ENCODE measurements at places on chromosomes 12 and 14. TPM values are rescaled to one million over a fixed set of nuclear protein-coding genes. Genes with fewer than 3 reads are reported as not detected.

DNA sequence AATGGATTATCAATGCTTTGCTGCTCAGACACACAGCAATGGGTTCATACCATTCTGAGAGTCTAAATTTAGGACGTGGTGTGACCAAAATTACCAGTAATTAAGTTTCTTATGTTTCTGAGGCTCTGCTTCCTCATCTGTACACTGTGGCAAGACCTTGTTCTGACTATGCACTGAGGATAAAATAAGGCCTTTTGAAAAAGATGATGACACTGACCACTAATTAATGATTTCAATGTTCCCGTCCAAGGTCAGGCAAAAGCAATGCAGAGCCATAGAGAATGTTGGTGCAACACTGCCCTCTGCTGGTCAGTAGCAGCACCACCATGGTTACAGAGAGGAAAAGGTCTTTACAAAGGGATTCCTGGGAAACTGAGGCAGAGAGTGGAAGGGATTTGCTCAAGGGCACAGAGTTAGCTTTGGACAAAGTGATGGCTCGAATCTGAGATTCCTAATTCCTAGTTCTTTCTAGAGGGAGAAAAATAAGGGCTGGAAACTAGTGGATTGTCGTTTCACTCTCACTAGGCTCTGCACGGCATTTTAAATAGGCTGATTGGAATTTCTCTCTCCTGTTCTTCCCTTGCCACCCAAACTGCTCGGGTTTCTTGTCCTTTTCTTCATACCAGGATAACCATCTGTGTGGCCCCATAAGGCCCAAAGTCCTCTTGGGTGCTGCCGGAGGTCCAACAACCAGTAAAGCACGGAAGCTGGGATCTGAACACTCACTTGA is 22.3 kb upstream of the P2RX7 start:
- H3K27me3 ChIP-seq: peaks cover 2% of the 10 kb centered on the region
- no peak overlapping the region for H3K4me3 ChIP-seq
- peak overlapping the region; percentile 51 for H3K27ac ChIP-seq
- peak; percentile 54 for DNase-seq
- peaks cover 6% of the 10 kb centered on the region for H3K4me1 ChIP-seq

GRCh38 chr14:79077096-79077495 is 906.9 kb downstream of the NRXN3 start:
- H3K4me1 ChIP-seq: no peaks in the 10 kb centered on the region
- no peaks in the 10 kb centered on the region for H3K27me3 ChIP-seq
- H3K4me3 ChIP-seq: no peak overlapping the region
- DNase-seq: no peak
- no peaks in the 10 kb centered on the region for H3K36me3 ChIP-seq

- H3K4me1 ChIP-seq: no peaks in the 10 kb centered on the region
- no peak overlapping the region for H3K27ac ChIP-seq
- no peaks in the 10 kb centered on the region for H3K36me3 ChIP-seq
- DNase-seq: no peak
Measured at GRCh38 chr14:42057111-42057510, 450.4 kb downstream of the LRFN5 start.

DNA sequence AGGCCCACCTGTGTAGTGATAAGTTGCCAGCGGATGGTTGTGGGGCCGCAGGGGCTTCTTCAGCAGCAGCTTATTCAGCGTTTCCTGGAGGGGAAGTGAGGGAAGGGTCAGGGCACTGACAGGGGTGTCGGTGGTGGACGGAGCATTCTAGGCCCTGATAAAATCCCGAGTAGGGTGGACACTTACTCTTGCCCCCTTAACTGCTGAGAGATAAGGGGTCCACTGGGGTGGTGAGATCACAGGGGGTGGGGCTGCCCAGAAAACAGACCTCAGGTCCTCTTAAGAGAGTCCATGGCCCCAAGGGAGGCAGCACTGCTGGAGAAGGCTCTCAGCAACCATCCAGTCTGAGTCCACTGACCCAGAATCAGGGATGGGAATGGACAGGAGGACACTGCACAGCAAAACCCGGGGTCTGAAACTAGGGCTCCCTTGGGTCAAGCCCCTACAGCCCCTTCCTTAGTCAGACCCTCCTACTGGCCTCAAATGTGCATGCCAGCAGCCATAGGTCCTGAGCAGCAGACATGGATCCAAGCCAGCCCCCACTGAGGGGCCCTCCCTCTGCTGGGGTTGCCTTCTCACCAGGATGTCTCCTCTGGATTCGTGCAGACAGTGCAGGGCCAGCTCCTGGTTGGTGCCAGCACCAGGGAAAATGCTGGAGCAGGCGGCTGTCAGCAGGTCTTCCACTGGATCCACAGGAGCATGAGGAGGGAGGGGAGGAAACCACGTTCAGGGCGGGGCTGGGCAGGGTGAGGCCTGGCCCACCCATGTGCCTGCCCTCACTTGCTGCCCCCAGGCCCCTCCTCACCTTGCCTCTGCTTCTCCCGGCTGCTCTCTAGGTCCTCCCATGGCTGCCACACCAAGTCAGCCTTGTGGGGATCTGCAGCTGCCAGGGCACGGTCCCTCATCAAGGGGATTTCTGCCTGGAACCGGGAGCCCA is 12.1 kb upstream of the PNMA1 start:
- no peak overlapping the region for H3K4me3 ChIP-seq
- peaks cover 48% of the 10 kb centered on the region for H3K36me3 ChIP-seq
- H3K4me1 ChIP-seq: peaks cover 11% of the 10 kb centered on the region
- no peak for DNase-seq

DNA sequence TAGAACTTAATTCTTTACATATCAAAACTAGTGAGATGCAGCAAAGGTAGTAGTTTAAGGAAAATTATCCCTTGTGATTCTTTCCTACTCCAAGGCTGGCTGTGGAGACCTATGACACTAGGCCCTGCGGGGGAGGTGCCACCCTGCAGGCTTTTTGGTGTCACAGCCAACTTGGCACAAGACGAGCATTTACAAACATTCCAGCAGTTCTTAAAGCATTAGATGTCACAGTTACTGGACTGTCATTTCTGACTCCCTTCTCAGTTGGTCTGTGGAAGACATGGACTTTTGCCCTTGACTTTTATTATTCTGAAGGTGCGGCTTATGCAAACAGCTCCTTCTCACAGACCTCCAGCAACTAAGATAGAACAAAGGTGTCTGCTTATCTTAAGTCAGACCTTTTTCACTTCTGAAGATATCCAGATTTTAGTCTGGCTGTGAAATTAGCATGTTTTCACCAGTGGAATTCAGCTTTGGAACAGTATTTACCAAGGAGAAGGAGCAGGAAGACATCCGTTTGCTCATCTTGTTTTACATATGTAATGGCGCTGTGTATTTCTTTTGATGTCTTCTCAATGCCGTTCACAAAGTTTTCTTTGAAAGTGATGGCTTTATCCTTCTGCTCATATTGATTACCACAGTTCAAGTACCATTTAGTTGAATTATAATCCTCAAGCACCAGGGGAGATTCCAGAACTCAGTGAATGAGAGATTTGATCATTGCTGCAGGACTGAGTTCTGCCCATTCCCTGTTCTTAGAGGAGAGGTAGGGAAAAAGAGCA is 17.9 kb downstream of the SRGAP1 start:
- DNase-seq: no peak
- no peak overlapping the region for H3K4me3 ChIP-seq
- H3K27me3 ChIP-seq: no peaks in the 10 kb centered on the region
- no peaks in the 10 kb centered on the region for H3K4me1 ChIP-seq
- H3K36me3 ChIP-seq: no peaks in the 10 kb centered on the region
- no peak overlapping the region for H3K27ac ChIP-seq

DNA sequence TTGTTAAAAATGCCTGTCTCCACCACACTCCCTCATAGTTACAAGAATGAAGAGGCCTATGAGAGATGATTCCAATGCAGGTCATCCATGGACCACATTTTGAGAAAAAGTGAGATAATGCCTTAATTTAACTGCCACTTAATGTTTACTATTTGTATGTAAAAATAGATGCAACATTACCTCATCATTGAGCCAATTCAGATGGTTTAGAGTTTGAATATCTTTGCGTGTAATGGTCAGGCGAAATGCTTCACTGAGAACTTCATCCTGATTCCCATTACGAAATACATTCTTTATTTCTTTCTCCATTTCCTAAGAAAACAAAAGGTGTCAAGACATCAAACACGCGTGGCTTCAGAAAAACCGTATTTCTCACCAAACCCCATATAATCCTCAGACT is 42.3 kb downstream of the SENP1 start:
- H3K27ac ChIP-seq: no peak overlapping the region
- no peaks in the 10 kb centered on the region for H3K4me1 ChIP-seq
- no peaks in the 10 kb centered on the region for H3K27me3 ChIP-seq

- H3K27ac ChIP-seq: no peak overlapping the region
- no peak overlapping the region for H3K4me3 ChIP-seq
- no peak for DNase-seq
- peaks cover 6% of the 10 kb centered on the region for H3K36me3 ChIP-seq
- peaks cover 9% of the 10 kb centered on the region for H3K4me1 ChIP-seq
Measured at GRCh38 chr12:67599691-67600090, 48.9 kb upstream of the DYRK2 start.

DNA sequence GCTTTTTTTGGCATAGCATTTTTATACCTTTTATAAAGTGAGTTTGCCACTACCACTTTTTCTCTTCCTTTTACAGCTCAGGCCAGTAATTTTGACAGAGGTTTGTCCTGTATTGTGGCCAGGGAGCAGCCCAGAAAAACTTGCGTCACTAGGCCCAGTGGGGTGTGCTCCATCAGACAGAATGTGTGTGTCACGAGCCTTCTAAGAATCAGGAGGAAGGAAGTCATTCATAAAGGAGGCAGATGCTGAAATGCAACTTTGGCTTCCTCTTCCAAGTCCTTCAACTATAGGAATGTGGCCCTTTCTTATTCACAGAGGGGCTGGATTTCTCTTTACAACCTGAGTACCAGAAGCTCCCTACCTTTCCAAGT is 10.1 kb upstream of the RAB35 start:
- H3K4me3 ChIP-seq: no peak overlapping the region
- H3K4me1 ChIP-seq: peaks cover 8% of the 10 kb centered on the region
- H3K27ac ChIP-seq: peak overlapping the region; percentile 5
- no peak for DNase-seq
- no peaks in the 10 kb centered on the region for H3K27me3 ChIP-seq

GRCh38 chr14:101226265-101226602 is 322.7 kb upstream of the RTL1 start:
- H3K4me1 ChIP-seq: no peaks in the 10 kb centered on the region
- no peak overlapping the region for H3K4me3 ChIP-seq
- peaks cover 3% of the 10 kb centered on the region for H3K27me3 ChIP-seq
- no peak overlapping the region for H3K27ac ChIP-seq

- no peak for DNase-seq
- H3K4me3 ChIP-seq: peak overlapping the region; percentile 26
- H3K27ac ChIP-seq: peak overlapping the region; percentile 72
- no peaks in the 10 kb centered on the region for H3K27me3 ChIP-seq
- peaks cover 30% of the 10 kb centered on the region for H3K4me1 ChIP-seq
Measured at GRCh38 chr14:56210571-56210970, 92.4 kb downstream of the PELI2 start.

DNA sequence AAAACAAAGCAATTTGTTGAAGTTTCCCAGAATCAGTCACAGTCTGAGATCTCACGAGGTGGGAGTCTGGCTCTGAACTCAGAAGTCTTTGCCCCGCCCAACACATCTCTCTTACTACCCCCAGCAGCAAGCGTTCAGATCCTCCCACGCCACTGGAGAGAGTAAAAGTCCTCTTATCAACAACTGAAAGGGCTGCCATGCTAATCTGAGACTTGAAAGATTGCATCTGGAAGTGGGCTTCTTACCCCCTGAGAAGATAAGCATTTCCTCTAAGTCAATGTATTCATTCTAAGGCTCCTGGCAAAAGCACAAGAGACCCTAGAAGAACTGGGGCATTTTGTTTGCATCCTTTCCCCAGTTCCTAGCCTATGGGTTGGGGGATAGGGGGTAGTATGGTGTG is 34.1 kb upstream of the STON2 start:
- no peak for DNase-seq
- H3K4me3 ChIP-seq: peak overlapping the region; percentile 50
- peaks cover 24% of the 10 kb centered on the region for H3K27me3 ChIP-seq
- no peak overlapping the region for H3K27ac ChIP-seq
- H3K36me3 ChIP-seq: no peaks in the 10 kb centered on the region

GRCh38 chr12:32756476-32757066 is 874 bp upstream of the YARS2 start:
- no peak for DNase-seq
- no peaks in the 10 kb centered on the region for H3K27me3 ChIP-seq
- H3K27ac ChIP-seq: peak overlapping the region; percentile 94
- H3K4me3 ChIP-seq: peak overlapping the region; percentile 87
- H3K4me1 ChIP-seq: peaks cover 36% of the 10 kb centered on the region
- peaks cover 3% of the 10 kb centered on the region for H3K36me3 ChIP-seq

DNA sequence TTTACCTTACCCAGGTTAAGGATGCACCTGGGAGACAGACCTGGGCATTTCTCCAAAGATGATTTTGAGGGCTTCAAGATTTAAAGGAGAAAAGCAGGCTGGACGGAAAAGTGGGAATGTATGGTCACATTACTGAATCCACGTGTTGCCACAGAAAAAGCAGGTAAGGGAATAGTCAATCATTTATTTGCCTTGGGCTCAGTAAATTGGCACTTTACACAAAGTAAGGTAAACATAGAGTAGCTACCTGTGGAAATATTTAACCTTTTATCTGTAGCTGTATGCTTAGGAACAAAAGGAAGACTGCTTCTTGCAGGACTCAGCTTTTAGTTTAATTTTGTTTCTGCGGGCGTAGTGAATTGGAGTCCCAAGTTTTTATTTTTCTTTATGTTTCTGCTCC is 153.3 kb downstream of the SLCO1B3 start:
- no peak for DNase-seq
- H3K4me3 ChIP-seq: no peak overlapping the region
- no peaks in the 10 kb centered on the region for H3K36me3 ChIP-seq

GRCh38 chr14:22289570-22289969 is 299.5 kb downstream of the DAD1 start:
- H3K36me3 ChIP-seq: no peaks in the 10 kb centered on the region
- DNase-seq: no peak
- peaks cover 13% of the 10 kb centered on the region for H3K27me3 ChIP-seq

DNA sequence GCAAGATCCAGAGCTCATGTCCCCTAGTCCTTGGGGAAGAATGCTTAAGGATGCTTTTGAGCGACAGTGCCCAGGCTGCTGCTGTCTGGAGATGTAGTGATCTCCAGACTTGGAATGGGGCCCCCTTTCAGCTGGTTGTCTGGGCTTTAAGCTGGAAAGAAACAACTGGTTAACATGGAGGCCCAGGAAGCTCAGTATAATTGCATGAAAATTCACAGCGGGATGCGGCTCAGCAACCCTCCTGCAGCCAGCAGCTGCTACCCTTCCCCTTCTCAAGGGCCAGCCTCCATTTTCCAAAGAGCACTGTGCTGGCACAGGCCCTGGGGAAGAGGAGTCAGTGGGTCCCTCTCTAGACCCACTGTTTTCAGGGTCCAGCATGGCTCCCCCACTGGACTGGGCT is 26.3 kb downstream of the RAB35 start:
- H3K4me3 ChIP-seq: no peak overlapping the region
- no peak overlapping the region for H3K27ac ChIP-seq
- no peak for DNase-seq

GRCh38 chr12:124653169-124653931 is 85.9 kb upstream of the NCOR2 start:
- DNase-seq: no peak
- H3K4me1 ChIP-seq: no peaks in the 10 kb centered on the region
- no peak overlapping the region for H3K27ac ChIP-seq
- no peak overlapping the region for H3K4me3 ChIP-seq
- no peaks in the 10 kb centered on the region for H3K36me3 ChIP-seq
- peaks cover 4% of the 10 kb centered on the region for H3K27me3 ChIP-seq

GRCh38 chr14:21059842-21060613 is 2.4 kb downstream of the RNASE8 start:
- no peaks in the 10 kb centered on the region for H3K4me1 ChIP-seq
- H3K27me3 ChIP-seq: peaks cover 2% of the 10 kb centered on the region
- no peaks in the 10 kb centered on the region for H3K36me3 ChIP-seq
- H3K27ac ChIP-seq: no peak overlapping the region

Gene KRT83
- polyA plus RNA-seq: not detected

Gene NELL2
- polyA plus RNA-seq: 9.3 TPM

Gene TUNAR
- polyA plus RNA-seq: not detected

Gene ADGRD1
- not detected for polyA plus RNA-seq

Gene ABHD4
- 30.8 TPM for polyA plus RNA-seq

Gene TSHR
- not detected for polyA plus RNA-seq

Gene TAS2R50
- not detected for polyA plus RNA-seq

Gene SLC6A15
- polyA plus RNA-seq: not detected
